NCI-H1417 treated with DMSO at 0.1 percent for 48 hours (cell line): ENCODE measurements at places on chromosomes 2 and 18.

DNA sequence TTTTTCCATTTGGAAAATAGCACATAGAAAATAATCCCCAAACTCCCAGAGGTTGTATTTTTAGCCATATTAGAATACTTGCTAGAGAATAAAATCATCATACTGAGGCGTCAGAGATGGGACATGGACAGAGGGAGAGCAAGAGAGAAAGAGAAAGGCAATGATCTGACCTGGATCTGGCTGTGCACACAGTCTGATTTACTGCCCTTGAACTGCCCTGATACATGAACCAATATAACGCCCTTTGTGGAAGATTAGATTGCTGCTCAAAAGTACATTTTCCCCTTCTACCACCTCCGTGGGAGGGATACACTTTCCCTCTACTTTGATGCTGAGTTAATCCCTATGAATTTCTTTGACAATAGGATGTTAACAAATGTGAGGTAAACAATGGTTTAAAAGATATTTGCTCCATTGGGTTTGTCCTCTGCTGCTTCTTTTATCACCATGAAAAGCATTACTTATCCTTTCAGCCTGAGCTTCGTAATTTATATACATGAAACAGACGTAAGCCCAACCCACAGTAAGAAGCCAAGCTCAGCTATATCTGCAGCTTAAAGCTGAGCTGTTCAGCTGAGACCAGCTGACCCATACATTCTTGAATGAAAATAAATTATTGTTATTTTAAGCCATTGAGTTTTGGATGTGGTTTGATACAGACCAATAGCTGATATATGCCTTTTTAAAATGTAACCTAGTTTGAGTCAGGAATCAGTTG lies 1664.6 kb upstream of the CELF4 start:
- DNase-seq = no peak

- no peak for DNase-seq
Observed at GRCh38 chr2:237202288-237203030, 116.8 kb downstream of the COPS8 start.

GRCh38 chr2:111663471-111664274 lies 220.3 kb downstream of the ANAPC1 start:
- no peak for DNase-seq

DNA sequence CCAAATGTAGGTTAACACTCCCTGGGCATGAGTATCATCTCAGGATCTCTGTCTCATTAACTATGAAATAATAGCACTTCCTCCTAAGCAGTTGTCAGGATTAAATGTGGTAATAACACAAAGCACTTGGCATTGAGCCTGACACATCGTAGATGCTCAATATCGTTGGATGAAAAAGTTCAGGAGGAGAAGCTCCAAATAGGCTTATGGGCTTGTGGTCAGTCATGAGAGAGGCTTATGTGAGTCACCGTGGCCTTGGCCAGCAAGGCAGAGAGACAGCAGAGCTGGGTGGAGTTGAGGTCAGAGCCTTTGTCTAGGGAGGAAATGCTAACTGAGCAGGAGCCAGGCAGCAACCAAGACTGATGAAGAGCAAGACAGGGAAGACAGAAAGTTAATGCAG lies 68.3 kb upstream of the PPM1B start:
- no peak for DNase-seq

DNA sequence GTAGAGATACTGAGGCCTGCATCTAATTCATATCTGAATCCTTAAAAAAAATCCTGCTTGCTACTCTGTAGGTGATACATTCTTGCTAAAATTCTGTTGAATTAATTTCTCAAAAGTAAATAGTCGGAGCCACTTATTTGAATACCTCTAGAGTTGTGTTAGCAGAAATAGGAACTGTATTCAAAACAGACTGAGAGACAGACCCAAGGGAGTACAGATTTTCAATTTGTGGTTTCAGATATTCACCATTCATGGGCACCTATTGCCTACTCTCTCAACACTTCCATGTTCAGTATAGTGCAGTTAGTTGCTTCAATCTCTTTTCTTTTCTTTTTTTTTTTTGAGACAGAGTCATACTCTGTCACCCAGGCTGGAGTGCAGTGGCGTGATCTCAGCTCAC lies 46.6 kb upstream of the CTLA4 start:
- DNase-seq = no peak

DNA sequence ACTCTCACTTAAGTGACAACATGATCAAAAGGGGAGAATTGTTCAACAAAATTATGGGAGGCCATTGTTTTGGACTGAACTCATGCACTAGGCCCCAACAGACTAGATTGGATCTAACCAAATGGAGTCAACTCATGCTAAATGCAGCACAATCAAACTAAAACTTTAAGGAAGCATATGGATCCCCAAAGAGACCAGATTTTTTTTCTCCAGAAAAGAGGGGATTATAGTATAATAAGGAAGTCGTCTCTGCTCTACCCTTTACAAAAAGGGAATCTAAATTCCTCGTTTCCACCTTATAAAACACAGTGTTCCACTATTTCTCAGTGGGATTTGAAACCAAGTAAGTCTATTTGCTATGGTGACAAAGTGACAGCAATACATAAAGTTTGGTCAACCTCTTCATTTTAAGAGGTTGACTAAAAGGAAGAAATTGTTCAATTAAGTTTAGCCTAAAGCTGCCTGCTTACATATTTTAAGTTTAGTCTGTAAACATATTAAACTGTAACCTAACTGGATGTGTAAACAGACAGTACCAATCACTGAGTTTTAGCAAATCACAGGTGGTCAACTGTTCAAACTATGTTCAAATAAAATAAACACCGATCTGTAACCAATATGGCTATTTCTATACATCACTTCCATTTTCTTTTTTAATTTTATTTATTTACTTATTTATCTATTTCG lies 40.9 kb upstream of the MAT2A start:
- DNase-seq = no peak
